ENCODE measurements at places on chromosomes 5 and 9. TPM values are rescaled to one million over a fixed set of nuclear protein-coding genes. Genes with fewer than 3 reads are reported as not detected.

DNA sequence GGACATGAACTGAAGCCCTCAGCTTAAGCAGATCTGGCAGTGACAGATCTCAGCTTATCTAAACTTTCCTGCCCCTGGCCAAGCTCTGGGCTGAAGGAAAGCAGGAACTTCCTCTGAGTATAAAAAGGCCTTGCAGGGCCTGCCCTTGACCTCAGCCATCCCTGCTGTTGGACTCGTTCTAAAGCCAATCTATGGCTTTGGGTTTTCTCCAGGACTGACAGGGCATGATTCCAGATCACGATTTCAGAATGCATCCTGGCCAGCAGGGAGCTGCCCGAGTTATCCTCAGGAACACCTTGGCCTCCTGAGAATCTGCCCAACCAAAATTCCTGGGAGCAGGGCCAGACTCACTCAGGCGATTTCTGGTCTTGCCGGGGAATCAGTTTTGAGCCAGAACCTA is 502.7 kb downstream of the TLE4 start:
- no peak for DNase-seq

GRCh38 chr9:32413424-32413823 is 29.0 kb downstream of the ACO1 start:
- no peak for DNase-seq

GRCh38 chr5:56264417-56265025 is 31.4 kb upstream of the ANKRD55 start:
- no peak for DNase-seq

DNA sequence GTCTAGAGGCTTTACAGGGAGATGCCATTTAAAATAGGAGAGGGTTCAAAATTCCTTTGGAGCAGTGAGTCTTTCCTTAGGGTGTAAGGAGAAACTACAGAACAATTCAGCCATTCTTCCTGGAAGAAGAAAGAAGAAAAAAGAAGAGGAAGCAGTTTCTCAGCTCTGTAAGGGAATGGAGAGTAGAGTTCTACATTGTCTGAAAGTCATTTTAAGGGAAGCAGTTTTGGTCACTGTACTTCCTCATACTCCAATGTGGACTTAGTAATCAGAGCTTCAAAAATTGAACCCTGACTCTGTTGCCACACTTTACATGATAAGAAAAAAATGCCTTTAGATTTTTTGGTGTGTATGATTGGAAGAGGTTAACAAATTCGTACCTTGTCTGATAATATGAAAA is 122.4 kb downstream of the LRRC70 start:
- DNase-seq, result no peak

- no peak for DNase-seq
These were observed 8.6 kb downstream of the ITK start for GRCh38 chr5:157189223-157189622.

DNA sequence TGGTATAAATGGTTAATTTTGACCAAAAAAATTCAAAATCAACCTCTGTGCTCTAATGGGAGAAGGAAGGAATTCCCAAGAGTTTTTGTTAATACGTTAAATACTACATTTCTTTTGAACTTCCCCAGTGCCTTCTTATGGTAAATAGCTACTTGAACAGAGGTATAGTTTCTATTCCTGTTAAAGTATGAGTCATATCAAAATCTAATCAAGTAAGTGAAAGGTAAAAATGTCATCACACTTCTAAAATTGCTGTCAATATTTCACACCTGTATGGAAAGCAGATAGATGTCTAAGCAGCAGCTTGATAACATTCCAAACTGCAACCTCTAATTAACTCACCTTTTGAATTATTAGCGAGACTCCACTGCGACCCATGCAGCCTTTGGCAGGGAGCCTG is 214.1 kb upstream of the MEF2C start:
- DNase-seq, result no peak

GRCh38 chr9:90680534-90680933 is 37.9 kb upstream of the DIRAS2 start:
- DNase-seq, result no peak

GRCh38 chr5:65880496-65881072 is 45.8 kb upstream of the ERBIN start:
- no peak for DNase-seq

DNA sequence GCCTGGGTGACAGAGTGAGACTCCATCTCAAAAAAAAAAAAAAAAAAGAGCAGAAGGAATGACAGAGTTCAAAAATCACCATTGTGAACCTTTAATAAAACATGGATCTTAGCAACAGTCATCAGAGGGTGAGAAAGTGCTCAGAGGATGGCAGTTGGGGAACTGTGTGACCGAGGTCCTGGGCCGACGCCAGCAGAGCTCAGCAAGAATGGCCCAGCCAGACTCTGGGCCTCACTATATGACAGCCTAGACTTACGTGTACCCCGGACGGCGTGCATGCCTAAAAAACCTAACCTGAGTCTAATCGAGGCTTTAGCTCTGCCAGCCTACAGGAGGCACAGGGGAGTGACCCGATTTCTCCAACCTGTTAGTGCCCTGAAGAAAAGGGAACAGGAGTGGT is 64.3 kb downstream of the MVB12B start:
- DNase-seq, result no peak

DNA sequence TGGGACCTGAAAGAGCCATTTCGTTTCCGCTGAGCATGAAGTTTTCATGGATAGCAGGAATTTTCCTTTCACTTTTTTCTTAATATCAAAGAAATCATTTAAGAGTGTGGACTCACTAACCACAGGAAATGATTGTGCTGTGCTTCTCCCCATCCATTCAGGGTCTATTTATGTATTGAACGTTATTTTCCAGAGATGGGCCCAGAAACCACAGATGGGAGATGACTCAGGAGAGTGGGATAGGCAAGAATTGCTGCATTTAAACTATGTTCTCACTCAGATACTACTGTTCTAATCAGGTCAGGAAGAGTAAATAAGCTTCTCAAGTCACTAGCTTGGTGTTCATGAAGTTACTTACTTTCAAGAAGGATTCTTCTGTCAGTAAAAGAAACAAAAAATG is 763.8 kb downstream of the DTWD2 start:
- DNase-seq, result no peak

DNA sequence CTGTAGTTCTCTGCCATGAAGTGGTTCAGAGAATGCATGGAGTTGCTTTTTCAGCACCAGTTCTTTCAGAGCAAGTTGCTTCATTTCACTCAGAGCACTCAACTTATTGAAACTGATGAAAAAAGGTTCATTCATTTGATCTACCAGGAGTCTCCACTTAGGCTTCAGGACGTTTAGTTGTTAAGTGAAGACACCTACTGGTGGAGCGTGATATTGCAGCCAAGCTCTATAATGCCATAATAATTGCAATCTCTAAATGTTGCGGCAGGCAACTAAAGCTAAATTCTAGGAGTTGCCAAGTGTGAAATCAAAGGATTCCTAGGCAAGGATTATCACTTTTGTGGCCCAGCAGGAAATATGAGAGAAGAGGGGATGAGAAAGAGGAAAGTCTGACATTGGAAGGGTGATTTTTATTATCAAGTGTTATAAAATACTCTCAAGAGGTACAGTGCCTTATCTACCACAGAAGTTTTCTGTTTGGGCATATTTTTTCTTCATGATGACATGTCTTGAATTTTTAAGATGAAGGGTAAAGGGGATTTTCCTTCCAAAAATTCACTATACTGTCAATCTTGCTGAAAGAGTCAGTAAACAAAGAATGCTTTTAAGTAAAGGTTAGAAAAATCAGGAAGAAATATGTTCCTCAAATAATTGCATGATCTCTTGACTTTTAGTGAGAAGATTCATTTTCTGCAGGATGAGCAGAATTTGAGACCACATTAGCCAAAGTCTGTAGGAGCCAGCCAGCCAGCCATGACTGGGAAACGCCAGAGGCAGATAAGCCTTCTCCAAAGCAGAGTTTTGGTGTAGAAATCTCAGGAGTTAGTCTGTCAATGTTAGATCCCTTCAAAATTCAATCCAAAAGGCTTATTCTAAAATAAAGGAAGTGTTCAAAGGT is 83.4 kb downstream of the SH3PXD2B start:
- DNase-seq, result peak; percentile 48

GRCh38 chr5:174535669-174536068 is 188.7 kb upstream of the MSX2 start:
- DNase-seq, result no peak

GRCh38 chr9:2216591-2216990 is 201.4 kb downstream of the SMARCA2 start:
- no peak for DNase-seq

- DNase-seq, result no peak
These were observed 34.1 kb downstream of the STARD4 start for GRCh38 chr5:111478266-111478665.

DNA sequence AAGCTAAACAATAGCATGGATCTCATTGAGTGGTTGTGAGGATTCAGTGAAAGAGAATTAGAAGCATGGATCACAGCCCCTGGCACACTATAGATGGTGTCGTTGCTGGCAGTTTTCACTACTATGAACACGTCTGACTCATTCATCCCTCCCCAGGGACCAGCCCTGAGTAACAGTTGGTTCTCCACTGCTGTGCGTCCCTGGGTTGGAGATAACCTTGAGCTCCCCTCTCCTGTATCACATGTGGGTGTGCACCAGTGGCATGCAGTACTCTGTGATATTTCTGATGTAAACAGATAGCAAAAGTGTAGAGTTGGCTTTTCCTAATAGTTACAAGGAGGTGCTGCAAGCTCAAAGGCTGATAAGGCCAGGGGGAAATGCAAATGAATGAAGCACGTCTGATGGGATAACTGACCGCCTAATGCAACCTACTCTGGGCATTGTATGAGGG is 8.8 kb upstream of the LCP2 start:
- no peak for DNase-seq

GRCh38 chr5:73818357-73818756 is 192.4 kb downstream of the ARHGEF28 start:
- DNase-seq, result no peak

DNA sequence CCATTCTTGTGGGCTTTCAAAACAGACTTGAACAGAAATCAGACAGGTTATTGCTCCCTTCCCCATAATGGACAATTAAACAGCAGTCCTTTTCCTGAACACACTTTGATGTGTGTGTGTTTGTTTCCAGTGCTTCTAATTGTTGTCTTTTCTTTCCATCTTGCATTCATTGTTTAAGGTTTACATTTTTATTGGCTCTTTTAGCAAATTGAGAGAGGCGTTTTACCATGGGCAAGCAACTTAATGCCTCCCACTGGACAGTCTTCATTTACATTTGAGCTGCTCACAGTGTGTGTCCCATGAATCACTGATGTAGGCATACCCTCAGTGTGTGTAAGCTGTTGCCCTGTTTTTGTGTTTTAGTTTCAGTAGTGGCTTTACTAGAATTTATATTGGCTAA is 25.0 kb downstream of the WDR36 start:
- no peak for DNase-seq

- peak; percentile 52 for DNase-seq
These were observed 425 bp downstream of the PTPA start for GRCh38 chr9:129111528-129112151.

GRCh38 chr9:134738869-134739659 is 97.5 kb downstream of the COL5A1 start:
- DNase-seq, result peak; percentile 74

DNA sequence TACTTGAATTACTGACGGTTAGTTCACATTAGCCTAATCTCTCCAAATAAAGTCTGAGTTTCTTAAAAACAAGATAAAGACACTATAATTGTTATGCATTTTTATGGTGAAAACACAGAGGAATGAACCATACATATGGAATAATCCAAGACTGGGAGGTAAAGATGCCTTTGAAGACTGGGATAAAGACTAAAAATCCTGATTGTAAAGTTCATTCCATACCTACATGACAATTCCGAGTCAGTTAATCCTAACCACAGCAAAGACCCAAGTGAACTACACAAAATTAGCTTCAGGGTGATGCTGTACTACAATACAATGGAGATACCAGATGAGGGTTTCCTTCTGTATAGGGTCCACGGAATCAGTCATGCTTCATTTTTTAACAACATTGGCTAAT is 6.3 kb downstream of the AP3B1 start:
- DNase-seq, result no peak

- peak; percentile 39 for DNase-seq
These were observed 3.9 kb downstream of the RGS14 start for GRCh38 chr5:177361418-177362291.

- DNase-seq, result no peak
These were observed 68.0 kb downstream of the CACNA1B start for GRCh38 chr9:137945581-137945980.

DNA sequence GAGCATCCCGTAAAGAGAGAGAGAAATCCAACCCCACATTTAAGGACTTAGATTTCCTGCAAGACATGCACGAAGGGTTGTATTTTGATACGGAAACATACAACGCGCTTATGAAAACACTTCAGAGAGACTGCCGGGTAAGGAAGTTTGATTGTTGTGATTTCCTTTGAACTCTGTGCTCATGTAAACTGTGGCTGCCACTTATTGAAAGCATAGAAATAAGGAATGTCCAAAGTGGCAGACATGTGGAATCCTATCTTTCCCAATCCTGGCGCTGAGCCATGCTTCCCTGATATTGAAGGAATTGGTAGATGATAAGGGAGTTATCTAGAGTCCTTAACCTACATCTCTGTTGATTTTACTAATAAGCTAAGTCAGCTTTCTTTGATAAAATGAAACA is 119.4 kb downstream of the PRKACG start:
- no peak for DNase-seq

DNA sequence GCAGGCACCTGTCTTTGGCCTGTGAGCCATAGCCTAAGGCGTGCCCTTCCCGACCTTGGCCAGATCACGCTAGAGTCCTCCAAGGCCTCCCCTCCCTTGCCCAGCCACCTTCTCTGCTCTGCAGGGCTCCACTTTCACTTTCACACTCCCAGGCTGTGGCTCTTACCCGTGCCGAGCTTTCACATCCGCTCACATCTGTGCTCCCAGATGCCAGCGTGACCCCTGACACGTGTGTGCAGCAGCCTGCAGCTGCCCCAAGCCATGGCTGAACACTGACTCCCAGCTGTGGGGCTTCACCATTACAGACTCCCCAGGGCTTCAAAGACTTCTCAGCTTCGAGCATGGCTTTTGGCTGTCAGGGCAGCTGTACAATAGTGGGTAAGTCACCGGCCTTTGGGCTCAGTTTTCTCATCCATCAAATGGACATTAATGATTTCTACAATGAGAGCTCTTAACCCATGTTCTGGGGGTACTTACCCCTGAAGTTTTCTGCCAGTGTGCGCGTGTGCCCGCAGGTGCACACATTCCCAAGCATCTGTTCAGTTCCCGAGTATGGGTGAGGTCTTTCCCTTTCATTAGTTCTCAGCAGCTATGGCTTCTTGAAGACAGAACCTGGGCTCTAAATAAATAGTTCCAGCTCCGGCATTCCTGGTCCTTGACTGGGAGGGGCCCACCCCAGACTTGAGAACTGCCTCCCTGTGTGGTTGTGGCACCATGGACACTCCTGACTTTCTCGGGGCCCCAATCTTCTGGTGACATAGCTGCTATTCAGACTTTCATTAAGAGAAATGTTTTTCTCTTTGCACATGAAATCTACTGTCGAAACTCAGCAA is 118.6 kb downstream of the RGS3 start:
- peak; percentile 85 for DNase-seq

- no peak for DNase-seq
These were observed 6.6 kb upstream of the PRXL2C start for GRCh38 chr9:96661711-96662110.

Gene RAB24
- 23.4 TPM for total RNA-seq

Gene C5orf52
- total RNA-seq, result 3.5 TPM

Gene ENHO
- 1.4 TPM for total RNA-seq

Gene GGTA1
- total RNA-seq, result 1.7 TPM

Gene RFK
- 86.2 TPM for total RNA-seq

Gene SELENOP
- 1,750 TPM for total RNA-seq

Gene GDA
- total RNA-seq, result 28.7 TPM

Gene POLR3G
- 0.64 TPM for total RNA-seq

Gene GPR151
- not detected for total RNA-seq

Gene PSAT1
- total RNA-seq, result 3.4 TPM

Gene PCDHGB4
- 1.2 TPM for total RNA-seq

Gene PSIP1
- total RNA-seq, result 58.4 TPM

Gene DNAJC21
- 40.1 TPM for total RNA-seq

Measured in mucosa of descending colon (tissue), 3 donors.